GM10248 (cell line): ENCODE measurements at places on chromosomes 12 and 14.

- DNase-seq = no peak
These were observed 25.1 kb downstream of the FGFR1OP2 start for GRCh38 chr12:26963413-26963812.

DNA sequence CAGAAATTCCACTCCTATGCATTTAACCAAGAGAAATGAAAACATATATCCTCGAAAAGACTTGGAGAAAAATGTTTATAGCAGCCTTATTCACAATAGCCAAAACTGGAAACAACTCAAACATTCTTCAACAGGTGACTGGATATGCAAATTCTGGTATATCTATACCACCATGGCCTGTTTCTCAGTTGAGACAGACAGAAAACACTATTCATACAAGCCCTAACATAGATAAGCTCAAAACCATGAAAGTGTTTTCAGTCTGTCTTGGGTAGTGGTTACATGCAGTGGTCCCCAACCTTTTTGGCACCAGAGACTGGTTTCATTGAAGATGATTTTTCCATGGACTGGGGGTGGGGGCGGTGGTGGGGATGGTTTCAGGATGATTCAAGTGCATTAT is 83.8 kb downstream of the SRGAP1 start:
- no peak for DNase-seq

GRCh38 chr14:104177411-104177810 is 39.0 kb downstream of the KIF26A start:
- no peak for DNase-seq

DNA sequence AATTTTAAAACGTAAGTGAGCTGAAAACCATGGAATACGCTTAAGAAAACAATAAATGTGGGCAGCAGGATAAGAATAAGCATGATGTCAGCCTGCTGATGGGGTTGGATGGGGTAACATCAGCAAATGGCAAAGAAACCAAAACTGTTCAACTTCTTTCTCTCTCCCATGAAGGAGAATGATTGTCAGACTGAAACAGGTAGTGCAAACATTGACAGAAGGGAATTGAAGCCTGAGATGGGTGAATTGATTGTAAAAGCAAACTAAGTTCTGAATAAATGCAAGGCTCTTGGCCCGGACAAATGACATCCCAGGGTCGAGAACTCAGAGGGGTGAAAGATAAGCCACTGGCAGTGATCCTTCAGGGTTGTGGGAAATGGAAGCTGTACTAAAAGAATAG is 182.6 kb downstream of the ETV6 start:
- DNase-seq = peak; percentile 30

DNA sequence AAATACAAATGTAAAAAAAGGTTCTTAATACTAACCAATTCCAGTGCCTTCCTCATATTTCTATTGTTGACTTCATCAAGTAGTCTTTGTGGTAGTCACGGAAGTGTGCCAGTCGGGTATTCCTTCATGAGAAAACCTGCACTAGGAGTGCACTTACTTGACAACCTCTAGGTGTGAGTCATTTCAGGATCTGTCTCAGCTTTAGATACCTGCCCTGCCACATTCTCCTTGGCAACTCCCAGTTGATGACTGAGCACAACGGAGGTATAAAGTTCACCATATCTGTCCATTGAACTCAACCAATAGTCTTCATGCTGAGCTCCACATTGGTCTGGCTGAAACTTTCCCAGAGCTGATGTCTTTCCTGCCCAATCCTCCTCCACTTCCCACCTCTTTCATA is 215.7 kb downstream of the SYT10 start:
- no peak for DNase-seq

- no peak for DNase-seq
These were observed 264.9 kb downstream of the NOVA1 start for GRCh38 chr14:26332966-26333365.

DNA sequence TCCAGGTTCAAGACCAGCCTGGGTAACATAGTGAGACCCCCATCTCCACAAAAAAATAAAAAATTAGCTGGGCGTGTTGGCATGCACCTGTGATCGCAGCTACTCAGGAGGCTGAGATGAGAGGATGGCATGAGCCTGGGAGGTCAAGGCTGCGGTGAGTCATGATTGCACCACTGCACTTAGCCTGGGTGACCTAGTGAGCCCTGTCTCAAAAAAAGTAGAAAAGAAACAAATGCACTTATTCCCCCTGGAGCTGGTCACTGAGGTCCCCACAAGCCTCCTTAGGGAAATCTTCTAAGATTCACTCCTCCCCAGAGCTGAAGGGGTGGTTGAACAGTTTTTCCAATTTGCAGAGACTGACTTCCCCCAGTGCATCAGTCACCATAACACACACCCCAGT is 1.6 kb downstream of the CD9 start:
- no peak for DNase-seq

- no peak for DNase-seq
These were observed 23.7 kb downstream of the LEMD3 start for GRCh38 chr12:65192963-65193516.

DNA sequence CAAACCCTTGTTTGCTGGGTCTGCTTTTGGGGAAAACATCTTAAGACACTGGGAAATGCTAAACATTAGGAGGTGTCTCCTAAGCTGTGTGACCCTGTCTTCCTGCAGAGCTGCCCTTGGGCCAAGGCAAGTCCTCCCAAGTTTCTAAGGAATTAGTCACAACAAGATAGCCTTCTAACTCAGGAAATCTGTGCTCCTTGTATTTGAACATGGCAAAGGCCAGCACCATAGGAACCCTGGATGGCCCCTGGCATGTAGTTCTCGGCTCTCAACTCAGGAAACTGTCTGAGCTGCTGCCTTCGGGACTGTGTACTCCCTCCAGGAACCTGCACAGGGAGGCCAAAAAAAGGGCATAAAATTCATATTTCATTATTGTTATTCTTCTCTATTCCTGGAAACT is 37.6 kb upstream of the LTBP2 start:
- DNase-seq = no peak

DNA sequence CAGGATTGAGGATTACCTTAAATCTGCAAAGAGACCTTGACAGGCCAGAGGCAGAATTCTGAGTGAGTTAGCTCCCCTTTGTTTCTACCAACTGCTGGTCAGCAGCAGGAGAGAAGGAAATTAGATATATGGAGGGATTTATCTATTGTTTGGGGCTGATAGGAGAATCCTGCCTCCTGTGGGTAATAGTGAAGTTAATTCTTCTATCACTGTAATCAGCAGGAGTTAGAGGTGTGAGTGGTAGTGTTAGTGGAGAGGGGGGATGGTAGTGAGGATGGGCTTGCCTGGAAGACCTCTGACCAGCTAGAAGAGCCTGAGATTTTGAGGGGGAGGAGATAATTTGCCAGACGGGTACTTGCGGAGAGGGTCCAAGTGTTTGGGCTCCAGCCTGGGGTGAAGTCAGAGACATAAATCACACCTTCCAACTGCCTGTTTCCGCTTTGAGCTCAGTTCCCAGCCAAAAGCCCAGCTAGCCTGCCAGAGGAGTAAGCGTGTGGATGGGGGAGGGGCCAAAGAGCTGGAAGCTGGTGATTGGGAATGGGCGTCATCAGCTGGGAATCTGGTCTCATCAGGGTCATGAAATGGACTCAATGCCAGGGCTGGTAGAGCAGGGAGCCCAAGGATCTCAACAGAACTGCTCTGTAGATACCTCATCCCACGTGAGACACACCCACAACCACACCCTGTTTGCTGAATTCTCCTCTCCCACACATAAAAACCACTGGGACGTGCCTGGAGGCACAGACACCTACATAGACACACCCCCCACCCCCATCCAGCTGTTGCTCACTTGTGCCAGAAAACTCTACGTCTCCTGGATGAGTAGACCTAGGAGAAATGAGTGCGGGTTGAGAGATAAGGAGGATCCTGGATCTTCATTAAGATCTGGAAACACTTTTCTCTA is 13.1 kb upstream of the ITGA5 start:
- DNase-seq = no peak

DNA sequence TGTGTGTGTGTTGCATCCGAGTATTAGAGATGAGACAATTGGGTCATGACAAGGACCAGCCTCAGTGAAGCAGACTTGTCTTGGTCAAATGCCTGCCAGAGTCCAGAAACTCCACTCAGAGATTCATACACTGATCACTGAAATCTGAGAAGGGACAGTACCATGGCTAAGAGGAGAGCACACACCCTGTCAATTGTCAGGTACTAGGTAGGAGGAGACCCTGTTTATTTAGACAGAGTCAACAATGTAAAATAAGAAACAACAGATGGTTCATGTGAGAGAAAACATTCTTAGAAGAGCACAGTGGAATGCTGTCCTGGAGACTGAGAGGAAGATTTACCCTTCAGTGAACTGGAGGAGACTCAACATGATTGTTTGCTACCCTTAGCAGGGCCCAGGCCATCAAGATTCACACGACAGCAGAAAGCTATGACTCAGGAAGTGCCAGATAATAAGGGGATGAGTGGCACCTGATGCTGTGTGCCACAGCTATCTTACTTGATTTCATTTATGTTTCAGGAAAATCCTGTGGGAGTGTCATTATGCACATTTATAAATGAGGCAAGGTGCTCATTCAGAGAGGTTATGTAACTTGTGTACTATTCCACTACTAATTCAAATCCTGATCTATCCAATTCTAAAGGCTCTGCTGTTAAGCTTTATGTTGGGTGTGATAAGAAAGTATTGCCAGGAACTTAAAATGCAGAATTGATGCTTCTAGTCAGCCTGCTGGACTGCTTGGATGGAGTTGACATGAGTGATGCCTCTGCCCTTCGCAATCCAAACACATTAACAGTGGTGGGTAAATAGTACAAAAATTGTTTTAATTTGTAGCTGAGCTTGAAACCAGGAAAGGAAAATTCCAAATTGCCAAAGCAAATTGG is 136.6 kb upstream of the NEDD1 start:
- no peak for DNase-seq
